Esophagus squamous epithelium (tissue), 5 donors: ENCODE measurements at places on chromosomes 1 and 21.

GRCh38 chr21:33828083-33828482 is 87.5 kb downstream of the ATP5PO start:
- no peak for DNase-seq

- DNase-seq: no peak
Measured at GRCh38 chr21:15752763-15753407, 23.1 kb downstream of the USP25 start.

GRCh38 chr21:19340303-19340702 is 936.7 kb upstream of the TMPRSS15 start:
- no peak for DNase-seq

DNA sequence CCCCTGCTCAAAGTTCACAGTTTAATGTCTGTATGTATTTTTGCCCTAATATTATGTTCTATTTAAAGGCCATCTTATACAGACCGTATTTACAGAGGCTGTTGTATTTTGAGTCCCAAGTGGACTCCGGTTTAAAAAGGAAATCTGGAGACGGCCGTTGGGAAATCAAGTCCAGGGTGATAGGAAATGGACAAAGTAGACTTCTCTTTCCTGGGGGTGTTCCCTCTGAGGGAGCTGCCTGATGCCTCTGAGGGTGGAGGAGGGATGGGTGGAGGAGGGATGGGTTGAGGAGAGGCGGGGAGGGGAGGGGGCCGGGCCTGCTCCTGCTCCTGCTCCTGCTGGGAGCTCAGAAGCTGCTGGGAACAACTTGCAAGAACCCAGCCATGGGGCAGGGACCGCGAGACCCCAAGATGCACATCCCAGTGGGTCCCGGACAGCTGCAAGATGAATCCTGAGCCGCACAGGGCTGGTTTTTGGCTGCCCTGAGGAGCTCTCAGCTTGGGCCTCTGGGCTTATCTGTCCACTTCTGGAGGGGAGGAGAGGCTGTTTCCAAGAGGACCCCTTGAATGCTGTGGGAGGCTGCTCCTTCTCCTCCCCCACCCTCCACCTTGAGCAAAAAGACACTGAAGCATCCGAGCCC is 12.0 kb upstream of the ACTL8 start:
- DNase-seq: no peak

DNA sequence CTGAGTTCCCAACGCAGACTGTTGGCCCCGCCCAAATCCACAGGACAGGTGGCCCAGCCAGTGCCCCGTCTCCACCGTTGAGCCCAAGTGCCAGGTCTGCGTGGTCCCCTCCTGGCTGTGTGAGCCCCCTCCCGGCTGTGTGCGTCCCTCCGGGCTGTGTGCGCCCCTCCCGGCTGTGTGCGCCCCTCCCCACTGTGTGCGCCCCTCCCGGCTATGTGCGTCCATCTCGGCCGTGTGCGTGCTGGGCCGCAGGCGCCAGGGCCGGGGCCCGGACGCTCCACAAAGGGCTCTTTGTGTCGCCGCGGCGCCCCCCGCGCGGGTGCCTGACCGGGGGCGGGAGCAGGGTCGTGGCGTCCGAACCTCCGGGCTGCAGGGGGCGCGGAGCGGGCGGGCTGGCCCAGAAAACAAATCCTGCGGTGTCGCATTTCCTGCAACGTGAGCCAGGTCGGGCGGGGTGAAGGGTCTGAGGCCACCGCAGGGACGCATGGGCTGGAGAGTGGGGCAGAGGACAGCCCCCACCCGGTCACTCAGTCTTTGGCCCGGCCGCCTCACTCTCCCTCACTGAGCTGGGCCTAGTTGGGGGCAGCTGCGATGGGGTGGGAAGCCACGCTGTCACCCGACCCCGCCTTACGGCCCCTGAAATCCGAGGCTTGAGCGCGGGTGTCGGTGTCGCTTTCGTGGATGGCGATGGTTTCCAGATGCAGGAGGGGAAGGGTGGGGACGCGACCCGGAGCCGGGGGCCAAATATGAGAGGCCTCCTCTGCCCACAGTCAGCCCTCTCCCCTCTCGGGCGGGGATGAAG is 18.8 kb downstream of the TNFRSF25 start:
- DNase-seq: no peak

DNA sequence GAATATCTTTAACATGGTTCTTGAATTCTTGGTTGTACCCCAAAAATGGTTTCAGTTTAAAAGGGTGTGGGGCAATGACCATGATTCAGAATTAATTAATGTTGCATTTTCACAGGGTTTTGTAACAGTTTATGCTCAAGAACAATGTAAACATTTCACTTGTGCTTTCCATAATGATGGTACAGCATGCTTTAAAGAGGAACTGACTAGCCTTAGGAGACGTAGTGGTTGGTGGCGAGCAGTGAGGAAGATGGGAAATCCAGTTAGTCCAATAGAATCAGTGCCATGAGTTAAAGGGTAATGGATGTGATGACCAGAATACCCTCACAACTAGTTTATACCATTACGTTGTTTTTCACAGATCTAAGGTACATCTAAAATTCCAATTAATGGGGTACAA is 138.0 kb downstream of the HS2ST1 start:
- DNase-seq: no peak

GRCh38 chr1:213381572-213382084 is 330.6 kb downstream of the RPS6KC1 start:
- no peak for DNase-seq
